GM23338 (cell line): ENCODE measurements at places on chromosomes 12 and 14. TPM values are rescaled to one million over a fixed set of nuclear protein-coding genes. Genes with fewer than 3 reads are reported as not detected.

PSEN1 gene
- 12.6 and 14.6 TPM in 2 replicates for polyA plus RNA-seq

CSRNP2 gene
- 6.9 and 7.3 TPM in 2 replicates for polyA plus RNA-seq

CD163L1 gene
- polyA plus RNA-seq: 0.36 TPM in 1 of 2 replicates, not detected in the other

HCAR1 gene
- polyA plus RNA-seq: 0.07 TPM in 1 of 2 replicates, not detected in the other

PMCH gene
- 0.64 and 1.1 TPM in 2 replicates for polyA plus RNA-seq

FBLN5 gene
- 4.3 and 6.0 TPM in 2 replicates for polyA plus RNA-seq

TAS2R43 gene
- not detected in 2 replicates for polyA plus RNA-seq

GYS2 gene
- polyA plus RNA-seq: not detected in 2 replicates

TMEM132C gene
- polyA plus RNA-seq: not detected in 2 replicates

KRT6B gene
- polyA plus RNA-seq: not detected in 2 replicates

NEUROD4 gene
- 0.05 and 0.13 TPM in 2 replicates for polyA plus RNA-seq

SYT1 gene
- 47.6 and 51.7 TPM in 2 replicates for polyA plus RNA-seq

KRT82 gene
- not detected in 2 replicates for polyA plus RNA-seq

TXNRD1 gene
- 108 and 115 TPM in 2 replicates for polyA plus RNA-seq

WDR89 gene
- 17.4 and 21.5 TPM in 2 replicates for polyA plus RNA-seq

KRT86 gene
- 0.16 and 0.30 TPM in 2 replicates for polyA plus RNA-seq

TSHR gene
- polyA plus RNA-seq: 0.23 and 0.78 TPM in 2 replicates

CISTR gene
- not detected in 2 replicates for polyA plus RNA-seq

KRT71 gene
- polyA plus RNA-seq: not detected in 2 replicates

LRRK2 gene
- not detected in 2 replicates for polyA plus RNA-seq

ADCY6 gene
- polyA plus RNA-seq: 1.0 and 1.3 TPM in 2 replicates

SYCP3 gene
- 1.5 TPM in 2 replicates for polyA plus RNA-seq

TAS2R42 gene
- not detected in 2 replicates for polyA plus RNA-seq

TCL1B gene
- polyA plus RNA-seq: 4.7 and 6.0 TPM in 2 replicates
